NCI-H748 treated with DMSO at 0.1 percent for 48 hours (cell line): ENCODE measurements at places on chromosomes 5 and 9.

DNA sequence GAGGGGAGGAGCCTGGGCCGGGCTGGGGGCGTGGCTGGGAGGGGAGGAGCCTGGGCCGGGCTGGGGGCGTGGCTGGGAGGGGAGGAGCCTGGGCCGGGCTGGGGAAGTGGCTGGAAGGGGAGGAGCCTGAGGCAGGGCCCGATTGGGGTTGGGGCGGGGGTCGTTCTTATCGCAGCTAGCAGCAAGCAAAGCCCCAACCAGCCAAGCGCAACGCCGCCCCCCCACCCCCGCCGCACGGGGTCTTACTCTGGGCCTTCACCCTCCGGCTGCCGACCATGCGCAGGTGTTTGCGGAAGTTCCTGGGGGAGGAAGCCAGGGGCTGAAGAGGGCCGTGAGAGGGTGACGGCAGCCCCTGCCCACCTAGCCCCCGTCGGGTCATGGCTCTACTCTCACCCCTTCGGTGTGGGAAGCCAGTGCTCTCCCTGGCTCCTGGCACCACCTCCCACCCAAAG lies 5.0 kb downstream of the NSMF start:
- DNase-seq = no peak

DNA sequence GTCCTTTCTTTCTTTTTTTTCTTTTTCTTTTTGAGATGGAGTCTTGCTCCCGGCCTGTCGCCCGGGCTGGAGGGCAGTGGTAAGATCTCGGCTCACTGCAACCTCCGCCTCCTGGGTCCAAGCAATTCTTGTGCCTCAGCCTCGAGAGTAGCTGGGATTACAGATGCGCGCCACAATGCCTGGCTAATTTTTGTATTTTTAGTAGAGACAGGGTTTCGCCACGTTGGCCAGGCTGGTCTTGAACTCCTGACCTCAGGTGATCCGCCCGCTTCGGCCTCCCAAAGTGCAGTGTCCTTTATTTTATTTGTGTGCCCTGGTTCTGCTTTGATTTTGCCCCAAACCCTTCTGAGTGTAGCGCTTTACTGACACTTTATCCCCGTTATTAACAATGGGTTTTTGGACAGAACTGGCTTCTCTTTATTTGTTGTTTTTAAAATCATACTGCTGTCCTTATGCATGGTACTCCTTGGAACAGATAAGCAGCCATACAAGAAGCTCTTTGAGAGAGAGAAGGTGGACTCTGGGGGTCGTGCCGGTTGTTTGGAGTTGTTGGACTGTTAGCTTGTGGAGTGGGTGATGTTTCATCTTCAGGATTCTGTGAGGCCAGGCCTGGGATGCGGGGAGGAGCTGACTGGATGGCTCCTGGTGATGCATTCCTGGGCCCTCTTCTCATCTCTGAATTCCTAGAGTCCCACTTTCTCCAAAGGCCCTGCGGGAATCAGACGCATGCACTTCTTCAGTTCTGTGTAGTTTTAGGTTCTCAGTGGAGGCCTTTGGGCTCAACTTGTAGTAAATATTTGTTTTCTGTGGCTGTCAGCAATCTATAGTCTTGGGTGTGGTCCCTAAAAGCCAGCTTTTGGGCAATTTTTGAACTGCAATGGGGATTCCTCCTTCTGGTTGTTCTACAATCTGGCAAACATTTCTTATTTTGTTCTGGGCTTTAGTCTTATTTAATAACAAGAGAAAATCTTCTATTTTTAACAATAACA lies 47.8 kb downstream of the PTTG1 start:
- DNase-seq = no peak

DNA sequence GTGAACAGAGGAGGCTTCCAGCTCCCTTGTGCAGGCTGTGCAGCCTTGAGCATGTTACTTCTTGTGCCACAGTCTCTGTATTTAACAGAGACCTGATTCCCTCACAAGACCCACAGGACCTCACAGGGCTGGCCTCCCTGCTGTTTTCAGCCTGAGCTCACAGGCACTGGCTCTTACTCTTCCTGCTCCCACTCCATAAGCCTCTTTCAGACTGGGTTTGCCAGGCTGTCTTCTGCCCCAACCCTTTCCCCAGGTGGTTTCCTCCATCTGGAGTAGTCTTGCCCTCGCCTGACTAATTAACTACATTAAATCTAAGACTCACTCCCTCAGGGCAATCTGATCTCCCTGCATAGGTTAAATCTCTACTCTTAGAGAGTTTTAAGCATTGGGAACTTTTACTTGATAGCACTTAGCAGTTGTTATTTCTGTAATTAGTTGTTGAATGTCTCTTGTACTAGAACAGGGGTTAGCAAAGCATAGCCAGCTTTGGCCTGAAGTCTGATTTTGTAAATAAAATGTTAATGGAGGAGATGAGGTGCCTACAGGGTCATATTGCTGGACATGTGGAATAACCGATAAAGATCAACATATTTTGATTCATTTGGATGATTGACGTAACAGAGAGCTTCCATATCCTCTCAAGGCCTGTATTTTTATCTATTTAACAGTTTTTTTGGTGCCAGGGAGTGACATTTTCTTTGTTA lies 28.6 kb upstream of the SPATA31E1 start:
- no peak for DNase-seq

DNA sequence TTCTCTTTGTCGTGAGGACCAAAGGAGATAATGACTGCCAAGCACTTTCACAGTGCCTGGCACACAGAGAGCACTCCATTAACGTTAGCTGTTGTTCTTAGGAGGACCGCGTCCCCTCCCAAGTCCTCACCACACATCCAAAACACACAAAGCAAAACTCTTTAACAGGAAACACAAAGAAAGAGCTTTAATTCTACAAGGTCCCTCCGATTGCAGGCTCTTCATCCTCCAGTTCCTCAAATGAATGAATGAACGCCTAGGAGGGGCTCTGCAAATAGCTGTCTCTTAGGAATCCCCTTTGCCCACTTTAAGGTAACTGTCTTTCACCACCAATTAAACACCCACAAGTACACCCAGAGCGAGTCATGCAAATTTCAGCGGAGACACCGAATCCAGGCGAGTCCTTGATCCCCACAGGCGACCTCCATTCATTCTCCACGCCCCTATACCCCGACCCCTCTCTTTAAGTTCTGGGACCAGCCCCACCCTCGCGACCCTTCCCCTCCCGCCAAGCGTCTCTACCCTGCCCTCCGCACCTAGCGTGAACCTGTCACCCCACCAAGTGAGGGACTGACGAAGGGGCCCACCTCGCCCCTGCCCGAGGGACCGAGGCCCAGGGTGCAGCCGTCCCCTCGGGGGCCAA lies 644 bp downstream of the TSC1 start:
- no peak for DNase-seq

GRCh38 chr9:112997236-112997941 lies 14.6 kb downstream of the ZNF883 start:
- DNase-seq = no peak

- DNase-seq = no peak
Observed at GRCh38 chr9:4416467-4416866, 73.8 kb upstream of the SLC1A1 start.
